ENCODE measurements at places on chromosomes 11 and 22.

- no peak for DNase-seq
Observed at GRCh38 chr22:46226577-46226976, 23.5 kb downstream of the CDPF1 start.

- no peak for DNase-seq
Observed at GRCh38 chr11:124841840-124842239, 23.4 kb upstream of the ROBO3 start.

DNA sequence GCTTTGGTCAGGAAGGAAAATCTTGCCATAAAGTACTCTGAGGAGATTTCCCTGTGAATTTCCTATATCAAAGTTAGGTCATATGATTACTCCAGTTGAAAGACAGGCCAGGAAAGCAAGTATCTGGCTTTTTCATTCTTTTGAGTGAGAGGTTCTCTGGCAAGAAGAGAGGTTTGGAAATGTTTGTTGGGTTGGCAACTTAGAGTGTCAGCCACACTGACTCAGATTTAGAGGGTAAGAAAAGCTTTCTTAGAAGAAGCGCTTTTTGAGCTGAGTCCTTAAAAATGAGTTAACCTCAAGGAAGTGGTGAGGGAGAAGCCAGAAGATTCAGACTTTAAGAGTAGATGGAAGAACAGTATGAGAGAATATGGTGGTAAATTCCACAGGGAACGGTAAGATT, 86.1 kb upstream of the BDNF start:
- DNase-seq: no peak

DNA sequence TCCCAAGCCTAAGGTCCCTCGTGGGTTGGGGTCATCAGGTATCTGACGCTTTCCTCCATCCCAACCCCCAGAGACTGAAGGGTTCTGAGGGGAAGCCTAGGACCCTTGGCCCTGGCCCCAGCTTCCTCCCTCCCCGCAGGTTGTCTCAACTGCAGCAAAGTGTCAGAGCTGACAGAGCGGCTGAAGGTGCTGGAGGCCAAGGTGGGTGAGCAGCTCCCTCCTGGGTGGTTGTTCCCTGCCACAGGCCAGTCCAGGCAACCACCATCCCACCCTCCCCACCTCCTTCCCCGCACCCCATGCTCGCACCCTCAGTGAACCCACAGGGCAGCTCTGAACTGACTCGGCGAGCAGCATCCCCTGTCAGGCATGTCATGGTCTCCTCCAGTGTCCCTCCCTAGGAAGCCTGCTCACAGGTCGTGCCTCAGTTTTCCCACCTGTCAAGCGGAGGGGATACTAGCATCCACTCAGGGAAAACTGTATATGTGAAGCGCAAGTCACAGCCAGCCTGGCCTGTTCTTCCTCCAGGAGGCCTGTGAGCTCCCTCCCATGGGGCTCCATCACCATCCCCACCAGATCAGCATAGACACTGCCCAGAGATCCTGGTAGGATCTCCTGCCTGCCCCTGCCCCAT, 20.8 kb downstream of the EMID1 start:
- DNase-seq: no peak

GRCh38 chr22:37677493-37677974, 2.1 kb downstream of the LGALS1 start:
- no peak for DNase-seq

- DNase-seq: no peak
Observed at GRCh38 chr11:76663486-76663810, 7.1 kb downstream of the LRRC32 start.

- DNase-seq: no peak
Observed at GRCh38 chr11:72970557-72971118, 156.4 kb downstream of the ATG16L2 start.

DNA sequence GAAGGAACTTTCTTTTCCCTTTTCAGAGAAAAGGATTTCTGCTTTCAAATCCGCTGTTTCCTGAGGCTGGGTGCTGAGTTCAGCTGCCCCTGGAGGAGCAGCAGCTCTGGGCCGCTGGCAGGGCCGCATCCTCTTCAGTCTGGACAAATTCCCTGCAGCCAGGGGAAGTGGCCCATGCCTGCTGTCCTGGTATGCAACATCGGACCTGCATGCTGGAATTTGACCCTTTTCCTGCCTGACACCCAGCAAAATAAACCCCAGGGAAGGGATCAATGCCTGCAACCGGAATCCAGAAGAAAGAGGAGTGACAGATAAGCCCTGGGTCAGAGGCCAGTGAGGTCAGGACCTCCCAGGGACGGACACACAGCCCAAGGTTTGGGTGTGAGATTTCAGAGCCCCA, 54.1 kb upstream of the LINC01488 start:
- DNase-seq: no peak

DNA sequence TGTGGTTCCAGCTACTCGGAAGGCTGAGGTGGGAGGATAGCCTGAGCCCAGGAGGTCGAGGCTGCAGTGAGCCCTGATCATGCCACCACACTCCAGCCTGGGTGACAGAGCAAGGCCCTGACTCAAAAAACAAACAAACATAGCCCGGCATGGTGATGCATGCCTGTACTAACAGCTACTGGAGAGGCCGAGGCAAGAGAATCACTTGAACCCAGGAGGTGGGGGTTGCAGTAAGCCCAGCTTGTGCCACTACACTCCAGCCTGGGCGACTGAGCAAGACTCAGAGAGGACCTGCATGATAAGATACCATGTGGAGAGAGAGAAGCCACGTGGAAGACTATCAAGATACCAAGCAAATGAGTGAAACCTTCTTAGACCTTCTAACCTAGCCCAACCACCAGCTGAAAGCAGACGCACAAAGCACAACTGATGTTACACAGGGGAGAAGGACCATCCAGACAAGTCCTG, 36.1 kb downstream of the AMBRA1 start:
- DNase-seq: no peak

Measured in iPS DF 6.9 (cell line).